ENCODE measurements at places on chromosomes 2 and 18.

DNA sequence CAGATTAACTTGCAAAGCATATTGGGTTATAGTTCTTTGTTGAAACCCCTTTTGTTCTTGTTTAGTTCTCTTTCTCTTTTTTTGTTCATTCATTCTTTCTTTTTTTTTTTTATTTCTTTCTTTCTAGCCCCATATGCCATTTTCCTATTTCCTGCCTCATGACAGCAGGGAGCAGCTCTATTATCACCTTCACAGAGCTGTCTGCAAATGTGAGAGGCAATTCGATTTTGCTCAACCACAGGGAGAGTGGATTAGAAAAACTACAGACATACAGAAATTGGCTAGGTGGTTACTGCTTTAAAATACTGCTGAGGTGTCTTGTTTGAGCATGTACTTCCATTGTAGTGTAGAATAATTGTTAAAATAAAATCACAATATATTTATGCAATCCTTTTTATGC lies 44.2 kb upstream of the TBR1 start:
- no peak for DNase-seq

DNA sequence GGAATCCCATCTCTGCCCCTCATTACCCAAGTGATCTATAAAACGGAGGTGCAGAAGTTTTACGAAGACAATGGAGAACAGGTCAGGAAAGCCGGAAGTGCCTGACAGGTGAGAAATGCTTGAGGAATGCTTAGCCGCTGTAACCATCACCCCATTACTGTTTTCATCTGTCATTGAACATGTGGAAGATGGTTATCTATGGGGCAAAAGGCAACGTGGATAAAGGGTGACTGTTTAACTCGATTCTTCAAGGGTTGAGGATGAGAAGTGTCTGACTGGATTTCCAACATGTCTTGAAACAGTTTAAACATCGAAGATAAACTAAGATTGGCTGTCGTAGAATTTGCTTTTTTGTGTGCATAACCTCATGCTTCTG lies 17.3 kb downstream of the HK2 start:
- no peak for DNase-seq

DNA sequence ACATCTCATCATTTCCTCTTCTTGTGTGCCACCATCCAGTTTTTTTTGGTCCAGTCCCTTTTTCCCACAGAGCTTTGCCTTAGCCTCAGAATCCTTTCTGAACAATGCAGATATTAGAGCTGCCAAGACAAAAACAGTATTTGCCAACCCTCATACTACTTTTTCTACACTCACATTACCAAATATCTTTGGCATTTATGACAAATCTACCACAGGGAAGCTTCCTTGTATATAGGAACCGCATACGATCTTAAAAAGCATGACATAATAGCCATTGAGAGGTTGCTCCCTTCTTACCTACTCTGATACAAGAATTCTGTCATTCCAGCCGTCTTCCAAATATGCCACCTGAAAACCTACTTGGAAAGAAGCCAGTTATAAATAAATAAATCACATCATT lies 9.4 kb downstream of the ZNF24 start:
- DNase-seq = no peak

DNA sequence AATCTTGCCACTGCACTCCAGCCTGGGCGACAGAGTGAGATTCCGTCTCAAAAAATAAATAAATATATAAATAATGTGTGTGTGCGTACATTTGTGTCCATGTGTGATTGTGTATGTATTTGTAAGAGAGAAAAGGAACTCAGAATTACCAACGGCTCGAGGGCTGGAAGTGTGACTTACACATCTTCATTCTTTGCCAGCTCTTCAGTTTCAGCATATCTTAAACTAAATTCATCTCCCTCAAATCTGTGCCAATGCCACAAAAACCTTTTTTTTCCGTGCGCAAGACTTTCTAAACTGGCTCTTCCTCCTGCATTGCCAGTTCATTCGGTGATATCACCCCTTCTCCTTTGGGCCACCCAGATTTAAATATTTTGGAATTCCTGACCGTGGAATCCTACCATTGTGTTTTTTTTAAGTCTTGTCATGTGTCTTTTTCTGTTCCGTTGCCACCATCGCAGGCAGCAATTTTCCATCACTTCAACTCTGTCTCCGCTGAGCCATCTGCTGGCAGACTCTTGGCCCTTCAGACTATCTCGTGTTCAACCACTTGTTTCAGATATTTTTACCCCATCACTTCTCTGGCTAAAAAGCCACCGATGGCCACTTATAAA lies 77.0 kb upstream of the ZNF532 start:
- peak; percentile 30 for DNase-seq

- DNase-seq = no peak
Observed at GRCh38 chr2:108224022-108224421, 15.7 kb upstream of the SULT1C3 start.

GRCh38 chr2:207149249-207150213 lies 16.2 kb downstream of the KLF7 start:
- no peak for DNase-seq

DNA sequence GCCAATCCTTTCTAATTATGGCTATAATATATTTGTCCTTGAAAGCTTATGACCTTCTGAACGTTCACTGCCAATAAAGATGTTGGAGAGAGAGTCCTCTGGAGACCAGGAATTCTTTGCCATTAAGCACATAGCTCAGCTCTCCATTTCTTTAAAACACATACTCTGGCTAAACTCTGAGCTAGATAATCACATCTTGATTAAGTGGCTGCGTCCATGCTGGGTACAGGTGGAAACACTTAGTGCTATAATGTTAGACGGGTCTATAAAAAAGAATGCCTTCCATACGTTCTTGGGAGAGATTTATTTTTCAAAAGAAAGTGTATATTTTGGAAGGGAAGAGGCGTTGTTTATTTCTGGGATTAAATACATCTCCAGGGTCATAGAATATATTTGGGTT lies 314.5 kb downstream of the LPIN1 start:
- no peak for DNase-seq

DNA sequence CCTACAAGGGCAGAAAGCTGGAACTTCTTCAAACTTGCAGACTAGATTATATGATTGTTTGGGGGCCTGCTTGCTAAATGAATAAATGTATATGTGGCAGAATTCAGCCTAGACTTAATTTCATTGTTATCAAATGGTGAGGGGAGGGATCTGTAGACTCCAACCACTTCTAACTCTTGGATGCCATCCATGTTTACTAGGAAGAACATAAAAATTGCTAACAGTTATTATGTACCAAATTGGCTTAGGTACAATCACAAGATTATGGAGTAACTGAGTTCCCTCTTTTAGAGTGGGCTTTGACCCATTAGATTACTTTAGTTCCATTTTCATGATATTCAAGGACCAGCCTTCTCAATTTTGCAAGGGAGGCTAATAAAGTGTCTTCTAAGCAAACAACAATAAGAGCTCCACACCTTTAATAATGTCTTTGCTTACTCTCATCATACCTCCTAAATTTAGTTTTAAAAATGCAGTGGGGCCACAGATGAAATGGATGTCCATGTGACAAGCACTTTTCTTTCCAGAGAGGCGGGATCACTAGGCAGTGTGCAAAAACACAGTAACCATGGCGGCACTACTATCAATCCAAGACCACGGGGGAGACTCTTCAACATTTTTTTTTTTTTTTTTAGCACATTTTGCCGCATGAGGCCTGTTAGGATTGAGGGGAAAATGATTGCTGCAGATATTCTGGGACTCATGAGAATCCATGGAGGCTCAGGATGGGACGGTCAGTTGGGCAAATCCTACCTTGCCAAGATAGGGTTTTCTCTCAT lies 217.6 kb upstream of the SPRED2 start:
- no peak for DNase-seq

DNA sequence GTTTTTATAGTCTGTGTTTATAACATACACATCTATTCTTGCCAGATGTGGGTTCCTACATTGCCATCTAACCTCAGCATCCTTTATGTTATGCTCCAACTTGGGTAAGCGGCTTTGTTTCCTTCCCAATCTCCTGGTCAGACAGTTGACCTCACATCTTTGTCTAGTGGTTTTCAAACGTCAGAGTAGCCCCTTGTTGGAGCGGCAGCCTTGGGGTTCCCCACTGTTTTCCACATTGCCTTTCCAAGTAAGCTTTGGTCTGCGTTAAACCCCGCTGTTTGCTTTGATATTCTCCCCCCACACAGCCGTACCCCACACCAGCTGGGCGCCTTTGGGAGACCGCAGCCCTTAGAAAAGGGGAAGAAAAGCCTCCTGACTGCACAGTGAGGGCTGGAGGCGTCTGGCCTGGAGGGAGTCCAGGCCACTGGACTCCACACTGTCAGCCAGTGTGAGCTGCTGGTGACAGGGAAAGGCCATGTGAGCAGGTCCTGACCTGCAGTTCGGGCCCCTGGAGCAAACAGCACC lies 83.3 kb downstream of the MALT1 start:
- DNase-seq = peak; percentile 14

GRCh38 chr18:32301361-32301760 lies 111.5 kb downstream of the MEP1B start:
- DNase-seq = no peak

GRCh38 chr2:3305431-3305830 lies 72.2 kb downstream of the EIPR1 start:
- DNase-seq = no peak

DNA sequence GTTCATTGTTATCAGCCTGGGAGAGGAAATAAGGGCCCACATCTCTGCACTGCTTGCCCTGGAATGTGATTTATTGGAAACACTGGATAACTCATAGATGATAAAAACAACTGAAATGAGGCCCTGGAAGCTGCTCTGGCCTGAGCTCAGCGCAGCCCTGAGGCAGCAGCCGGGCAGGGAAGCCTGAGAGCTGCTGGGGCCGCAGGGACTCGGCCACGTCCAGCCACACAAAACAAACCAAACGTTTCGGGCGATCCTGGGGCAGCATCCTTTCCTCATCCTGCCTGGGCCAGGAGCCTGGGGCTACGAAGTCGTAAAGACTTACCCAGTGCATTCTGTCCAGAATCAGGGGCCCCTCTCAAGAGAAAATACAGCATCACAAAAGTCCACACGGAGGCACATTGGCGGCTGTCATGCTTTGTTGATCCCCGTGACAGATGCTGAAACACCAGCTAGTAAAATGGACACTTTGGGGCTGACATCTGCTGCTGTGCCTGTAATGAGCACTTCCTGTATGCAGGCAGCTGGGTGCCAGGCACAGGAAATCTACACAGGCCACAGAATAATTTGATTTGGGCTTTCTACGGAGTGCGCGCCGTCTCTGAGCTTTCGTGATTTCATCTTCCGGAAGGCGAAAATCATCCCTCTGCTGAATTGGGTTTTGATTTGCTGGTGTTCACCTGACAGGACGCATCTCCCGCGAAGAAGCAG lies 250.6 kb downstream of the EIPR1 start:
- DNase-seq = no peak

- DNase-seq = no peak
Observed at GRCh38 chr2:182291296-182291695, 135.5 kb downstream of the PDE1A start.

GRCh38 chr18:75677696-75678455 lies 250.4 kb upstream of the SMIM21 start:
- no peak for DNase-seq

GRCh38 chr2:45329045-45329677 lies 281.9 kb downstream of the SRBD1 start:
- DNase-seq = no peak

- no peak for DNase-seq
Observed at GRCh38 chr2:152415231-152415642, 80.3 kb downstream of the FMNL2 start.

GRCh38 chr2:118614841-118615271 lies 232.6 kb downstream of the EN1 start:
- no peak for DNase-seq

GRCh38 chr2:225889452-225889851 lies 489.9 kb downstream of the NYAP2 start:
- no peak for DNase-seq

DNA sequence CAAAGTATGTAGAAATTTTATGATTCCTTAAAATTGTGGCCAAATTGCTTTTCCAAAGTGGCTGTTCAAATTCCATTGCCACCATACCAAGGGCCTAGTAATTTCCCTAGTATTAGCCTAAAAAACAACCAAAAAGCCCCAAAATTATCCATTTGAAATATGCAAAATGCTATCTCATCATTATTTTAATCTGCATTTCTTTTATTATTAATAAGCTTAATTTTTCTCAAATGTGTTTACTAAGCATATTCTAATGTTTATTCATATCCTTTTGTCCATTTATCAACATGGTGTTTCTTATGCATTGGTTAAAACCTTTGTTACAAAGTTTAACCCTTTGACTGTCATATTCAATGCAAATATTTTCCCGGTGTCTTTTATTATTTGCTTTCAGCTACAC lies 48.0 kb downstream of the PID1 start:
- DNase-seq = no peak

DNA sequence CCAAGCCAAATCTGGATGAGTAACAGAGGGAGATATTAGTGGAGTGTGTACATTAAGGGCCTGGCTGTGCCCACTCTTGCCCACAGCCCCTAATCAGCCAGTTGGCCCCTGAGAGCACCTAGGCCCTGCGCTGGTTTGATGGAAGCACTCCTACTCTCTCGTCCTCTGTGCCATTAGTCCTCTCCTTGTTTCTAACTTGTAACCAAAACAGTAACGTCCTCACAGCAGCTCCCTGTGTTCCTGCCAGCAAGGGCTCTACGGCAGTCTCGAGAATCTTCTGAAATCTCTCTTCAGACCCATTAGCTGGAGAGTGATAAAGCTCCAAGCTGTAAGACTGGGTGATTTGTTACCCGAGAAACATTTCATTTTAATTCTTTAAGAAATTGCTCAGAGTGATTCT lies 76.1 kb downstream of the LRRC30 start:
- DNase-seq = no peak

Measured in head of caudate nucleus (tissue), 42 donors.